Stimulated activated naive CD8-positive, alpha-beta T cell treated with anti-CD3 and anti-CD28 coated beads, Interleukin-15, Interleukin-2, amounts not matched to agents 100 U/mL and 50 U/mL, for 24 hours (primary cell): ENCODE measurements at places on chromosomes 1 and 21.

DNA sequence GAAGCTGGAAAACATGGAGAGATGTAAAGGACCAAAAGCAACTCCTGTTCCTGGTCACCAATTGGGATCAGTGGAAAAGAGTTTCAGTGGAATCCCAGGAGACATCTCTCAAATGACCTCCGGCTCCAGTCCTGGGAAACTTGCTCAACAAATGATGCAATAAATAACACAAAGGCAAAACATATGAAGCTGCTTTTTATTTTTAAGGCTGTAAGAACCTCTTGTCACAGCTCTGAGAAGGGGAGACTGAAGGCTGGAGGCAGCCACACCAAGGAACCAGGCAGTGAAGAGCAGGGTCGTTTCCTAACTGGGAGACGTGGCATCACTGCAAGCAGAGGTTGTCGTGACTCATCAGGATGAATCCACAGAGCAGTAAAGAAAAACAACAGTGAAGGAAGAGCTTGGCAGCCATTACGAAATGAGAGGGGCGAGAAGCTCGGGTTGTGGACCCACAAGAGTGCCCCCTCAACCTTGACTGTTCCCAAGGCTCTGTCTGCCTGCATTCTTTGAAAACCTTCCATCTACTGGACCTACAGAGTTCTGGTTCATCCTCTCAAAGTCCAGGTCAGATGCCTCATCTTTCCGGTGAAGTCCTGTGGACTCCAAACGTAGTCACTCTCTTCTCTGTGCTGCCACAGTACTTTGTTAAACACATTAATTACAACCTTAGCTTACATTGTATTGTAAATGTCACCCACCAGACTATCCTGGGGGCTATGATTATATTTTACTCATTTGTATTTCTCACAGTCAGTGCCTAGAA lies 32.1 kb downstream of the JAK1 start:
- DNase-seq, result no peak

- peak; percentile 22 for DNase-seq
These were observed 12.6 kb downstream of the PIGP start for GRCh38 chr21:37060296-37060695.

GRCh38 chr1:116515702-116516101 lies 55.1 kb downstream of the CD58 start:
- DNase-seq, result no peak

GRCh38 chr21:21624674-21625073 lies 626.5 kb downstream of the NCAM2 start:
- DNase-seq, result no peak

- DNase-seq, result no peak
These were observed 1.6 kb downstream of the LMO4 start for GRCh38 chr1:87330057-87330884.

DNA sequence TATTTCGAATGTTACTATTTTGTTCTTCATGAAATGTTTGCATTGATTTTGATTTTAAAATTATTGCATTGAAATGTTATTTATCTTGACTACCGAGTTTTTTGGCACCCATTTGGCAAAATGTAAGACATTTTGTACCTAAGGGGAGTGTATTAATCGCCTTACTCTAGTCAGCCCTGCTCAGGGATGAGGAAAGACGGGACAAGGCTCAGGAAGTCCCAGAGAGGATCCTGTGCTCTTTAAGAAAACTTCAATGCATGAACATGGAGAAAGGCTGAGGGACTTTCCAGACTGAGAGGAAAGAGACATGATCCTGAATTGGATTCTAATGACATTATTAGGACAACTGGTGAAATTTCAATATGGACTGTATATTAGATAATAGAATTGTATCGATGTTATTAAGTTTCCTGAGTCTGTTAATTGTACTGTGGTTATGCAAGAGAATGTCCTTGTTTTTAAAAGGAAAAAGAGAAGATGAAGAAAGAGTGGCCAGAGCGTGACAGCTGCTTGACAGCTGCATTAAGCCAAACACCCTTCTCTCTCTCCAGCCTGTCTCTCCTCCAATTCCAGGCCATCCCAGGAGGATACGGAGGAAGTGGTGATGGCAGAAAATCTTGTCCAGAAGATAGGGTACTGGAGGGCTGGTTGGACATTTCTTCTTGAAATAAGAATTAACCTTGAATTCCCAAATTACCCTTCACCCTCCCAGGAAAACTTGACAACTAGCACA lies 66.0 kb downstream of the PLEKHA6 start:
- DNase-seq, result no peak

- no peak for DNase-seq
These were observed 6.7 kb upstream of the SLC27A3 start for GRCh38 chr1:153768316-153769181.

DNA sequence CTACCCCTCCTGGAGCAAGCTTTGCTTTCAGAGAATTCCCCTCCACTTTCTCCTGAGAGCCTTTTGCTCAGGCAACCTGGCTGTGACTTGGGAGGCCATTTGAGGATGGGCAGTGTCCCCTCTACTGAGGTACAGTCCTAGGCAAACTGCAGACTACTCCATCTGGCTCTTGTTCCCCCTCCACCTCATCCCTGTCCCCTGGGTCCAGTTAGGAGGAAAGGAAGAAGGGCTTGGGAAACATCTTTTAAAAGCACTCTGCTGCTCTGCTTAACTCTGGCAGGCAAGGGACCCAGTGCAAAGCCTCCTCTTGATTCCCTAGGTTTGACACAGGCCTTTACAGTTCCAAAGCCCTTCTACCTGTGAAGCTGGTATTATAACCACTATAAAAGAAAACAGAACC lies 108.2 kb downstream of the NAV1 start:
- DNase-seq, result no peak

DNA sequence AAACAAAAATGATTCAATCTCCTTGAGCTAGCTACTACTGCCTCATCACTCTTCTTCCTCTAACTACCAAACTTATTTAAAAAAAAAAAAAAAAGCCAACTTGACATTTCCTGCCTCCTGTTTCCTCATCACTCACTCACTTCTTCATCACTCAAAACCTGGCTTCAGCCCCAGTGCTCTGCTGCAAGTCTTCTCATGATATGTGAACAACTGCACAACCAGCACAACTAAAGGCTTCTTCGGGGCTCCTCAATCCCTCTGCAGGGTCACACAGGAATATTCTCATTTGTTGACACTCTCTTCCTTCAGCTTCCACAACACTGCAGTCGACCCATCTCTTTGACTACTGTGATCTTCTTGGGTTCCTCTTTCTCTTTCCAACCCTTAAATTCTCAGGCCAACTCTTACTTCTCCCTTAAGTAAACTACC lies 7.6 kb downstream of the MTF1 start:
- no peak for DNase-seq

GRCh38 chr1:12596007-12596821 lies 21.8 kb downstream of the DHRS3 start:
- DNase-seq, result peak; percentile 54

- DNase-seq, result no peak
These were observed 166.6 kb downstream of the ZC3H11B start for GRCh38 chr1:219446288-219446687.

GRCh38 chr1:110106013-110106941 lies 6.0 kb upstream of the UBL4B start:
- peak; percentile 67 for DNase-seq

DNA sequence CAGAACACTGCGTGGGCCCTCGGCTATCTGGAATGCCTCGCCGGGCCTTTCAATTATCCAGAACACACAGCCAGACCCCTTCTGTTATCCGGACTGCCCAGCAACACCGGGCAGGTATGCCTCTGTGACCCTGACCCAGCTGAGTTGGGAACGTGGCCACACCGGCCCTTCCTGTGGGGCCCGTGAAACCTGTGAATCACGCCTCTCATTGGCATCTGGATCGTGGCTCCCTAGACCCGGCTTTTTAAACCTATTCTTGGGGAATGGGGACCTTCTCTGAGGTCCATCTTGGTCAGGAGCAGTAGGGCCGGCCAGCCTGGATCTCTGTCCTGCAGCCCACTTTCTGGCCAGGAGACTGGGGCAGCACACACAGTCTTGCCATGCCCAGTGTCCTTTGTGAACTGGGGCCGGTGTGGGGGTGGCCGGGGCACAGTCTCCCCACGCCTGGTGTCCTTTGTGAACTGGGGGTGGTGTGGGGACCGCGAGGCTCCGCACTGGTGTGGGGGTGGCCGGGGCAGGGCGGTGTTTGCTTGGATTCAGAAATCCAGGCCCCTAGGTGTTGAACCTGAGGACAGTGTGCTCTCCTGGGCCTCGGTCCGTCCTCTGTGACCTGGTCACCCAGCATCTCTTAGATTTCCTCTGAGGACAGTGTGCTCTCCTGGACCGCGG lies 11.1 kb downstream of the COL18A1 start:
- DNase-seq, result no peak

DNA sequence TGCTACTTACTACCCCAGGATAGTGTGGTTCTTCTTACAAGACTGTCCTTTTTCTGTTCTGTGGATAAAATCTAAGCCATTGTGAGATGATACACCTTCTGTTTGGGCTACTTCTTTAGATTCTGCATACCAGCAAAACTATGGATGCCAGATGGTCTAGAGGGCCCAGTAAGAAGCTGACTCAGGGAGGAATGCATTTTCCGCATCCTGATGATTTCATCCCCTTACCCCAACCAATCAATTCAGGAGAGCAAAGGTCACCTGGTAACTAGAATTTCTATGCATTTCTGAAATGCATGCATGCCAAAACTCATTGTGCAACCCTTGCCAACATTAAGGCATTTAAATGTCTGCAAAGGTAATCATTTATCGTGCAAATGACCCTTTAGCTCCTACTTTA lies 285.7 kb upstream of the ZP4 start:
- no peak for DNase-seq

- no peak for DNase-seq
These were observed 118.4 kb upstream of the NR5A2 start for GRCh38 chr1:199909137-199909536.

DNA sequence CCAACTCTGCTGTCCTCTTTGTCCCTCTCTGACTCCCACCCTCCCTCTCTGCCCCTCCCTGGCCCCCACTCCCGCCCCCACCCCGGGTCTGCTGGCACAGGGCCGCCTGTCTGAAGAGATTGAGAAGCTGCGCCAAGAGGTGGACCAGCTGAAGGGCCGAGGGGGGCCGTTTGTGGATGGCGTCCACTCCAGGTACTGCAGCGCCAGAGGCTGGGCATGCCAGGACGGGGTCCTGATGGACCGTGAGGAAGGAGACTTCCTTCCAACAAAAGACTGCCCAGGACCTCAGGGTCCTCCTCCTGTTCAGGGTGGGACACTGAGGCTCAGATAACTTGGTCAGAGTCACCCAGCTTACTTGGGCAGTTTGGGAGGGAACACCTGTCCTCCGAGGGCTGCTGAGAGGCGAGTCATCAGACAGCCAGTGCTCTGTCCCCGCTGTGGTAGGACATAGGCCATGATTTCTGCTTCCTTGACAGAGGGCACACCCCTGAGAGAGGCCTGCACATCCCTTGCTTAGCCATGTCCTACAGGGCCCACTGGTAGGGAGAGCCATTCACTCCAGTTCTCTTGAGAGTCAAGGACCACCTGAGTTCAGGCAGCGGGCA lies 23.4 kb downstream of the PPFIA4 start:
- no peak for DNase-seq

DNA sequence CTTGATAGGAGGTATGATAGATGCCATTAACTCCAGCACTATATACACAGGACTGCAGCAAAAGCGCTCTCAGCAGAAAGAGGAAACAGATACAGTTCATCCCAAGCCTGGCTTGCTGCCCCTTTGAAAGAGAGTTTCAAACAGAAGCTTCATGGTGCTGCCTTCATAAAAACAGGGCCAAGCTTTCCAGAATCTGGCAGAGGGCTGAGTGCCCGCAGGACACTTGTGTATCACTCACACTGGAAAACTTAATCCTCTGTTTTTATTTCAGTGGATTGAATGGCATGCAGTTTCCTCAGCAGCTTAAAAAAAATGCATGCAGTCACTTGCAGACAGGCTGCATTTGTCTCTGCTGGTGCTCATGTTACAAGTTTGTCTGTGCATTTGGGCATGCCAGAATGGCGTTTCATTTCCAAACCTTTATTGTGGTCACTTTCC lies 40.4 kb downstream of the KCNJ15 start:
- no peak for DNase-seq

DNA sequence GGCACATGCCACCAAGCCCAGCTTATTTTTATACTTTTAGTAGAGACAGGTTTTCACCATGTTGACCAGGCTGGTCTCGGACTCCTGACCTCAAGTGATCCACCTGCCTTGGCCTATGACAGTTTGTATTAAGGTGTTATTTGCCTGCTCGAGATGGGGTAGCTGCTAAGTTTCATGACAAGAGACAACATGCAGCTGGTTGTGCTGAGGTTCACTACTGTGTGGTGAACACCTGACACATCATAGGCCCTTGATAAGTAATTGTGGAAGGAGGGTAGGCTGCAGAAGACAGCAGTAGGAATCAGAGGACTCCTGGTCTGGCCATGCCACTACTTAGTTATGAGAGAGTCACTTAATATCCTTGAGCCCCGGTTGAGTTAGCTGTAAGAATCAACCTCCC lies 46.2 kb downstream of the PLPP3 start:
- DNase-seq, result no peak

GRCh38 chr1:1432274-1432950 lies 3.1 kb upstream of the VWA1 start:
- no peak for DNase-seq

DNA sequence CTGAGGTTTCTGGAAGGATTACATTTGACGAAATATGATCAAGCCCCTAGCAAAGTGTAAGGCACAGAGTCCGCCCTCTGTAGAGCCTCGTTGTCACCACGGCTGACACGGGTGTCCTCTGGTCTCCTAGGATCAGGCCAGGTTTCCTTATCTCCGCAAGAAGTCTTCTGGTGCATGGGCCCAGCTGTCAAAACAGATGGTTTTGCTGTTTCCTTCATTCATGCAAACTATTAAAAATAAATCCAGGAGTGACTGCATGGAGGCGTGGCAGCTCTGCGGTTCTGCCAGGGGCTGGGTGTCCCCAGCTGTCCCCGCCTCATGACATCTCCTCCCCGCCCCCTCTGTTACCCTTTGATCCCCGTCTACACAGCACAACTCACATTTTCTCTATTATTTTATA lies 209.0 kb downstream of the DYRK1A start:
- no peak for DNase-seq

GRCh38 chr1:32848354-32849063 lies 22.2 kb downstream of the FNDC5 start:
- DNase-seq, result no peak

- DNase-seq, result peak; percentile 84
These were observed 19.2 kb upstream of the PTTG1IP start for GRCh38 chr21:44892536-44893277.

GRCh38 chr1:63794354-63794753 lies 20.5 kb downstream of the ROR1 start:
- no peak for DNase-seq

DNA sequence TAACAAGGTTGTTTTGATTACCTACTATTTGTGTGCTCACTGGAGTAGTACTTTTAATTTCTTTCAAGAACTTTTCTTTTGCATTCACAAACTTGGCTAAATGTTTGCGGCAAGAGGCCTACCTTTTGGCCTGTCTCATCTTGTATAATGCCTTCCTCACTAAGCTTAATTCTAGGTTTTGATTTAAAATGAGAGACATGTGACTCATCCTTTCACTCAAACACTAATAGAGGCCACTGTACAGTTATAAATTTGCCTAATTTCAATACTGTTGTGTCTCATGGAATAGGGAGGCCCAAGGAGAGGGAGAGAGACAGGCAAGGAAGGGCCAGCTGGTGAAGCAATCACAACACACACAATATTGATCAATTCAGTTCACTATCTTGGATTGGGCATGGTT lies 66.1 kb downstream of the ZNF644 start:
- DNase-seq, result no peak
